ENCODE measurements at places on chromosomes 1 and 21. TPM values are rescaled to one million over a fixed set of nuclear protein-coding genes. Genes with fewer than 3 reads are reported as not detected.

GRCh38 chr1:52604063-52604770, 2.0 kb downstream of the GPX7 start:
- DNase-seq: peak; percentile 22

GRCh38 chr1:33256221-33256470, 146 bp upstream of the ZNF362 start:
- no peak for DNase-seq

GRCh38 chr21:31253684-31254083, 90.4 kb downstream of the TIAM1 start:
- DNase-seq: no peak

DNA sequence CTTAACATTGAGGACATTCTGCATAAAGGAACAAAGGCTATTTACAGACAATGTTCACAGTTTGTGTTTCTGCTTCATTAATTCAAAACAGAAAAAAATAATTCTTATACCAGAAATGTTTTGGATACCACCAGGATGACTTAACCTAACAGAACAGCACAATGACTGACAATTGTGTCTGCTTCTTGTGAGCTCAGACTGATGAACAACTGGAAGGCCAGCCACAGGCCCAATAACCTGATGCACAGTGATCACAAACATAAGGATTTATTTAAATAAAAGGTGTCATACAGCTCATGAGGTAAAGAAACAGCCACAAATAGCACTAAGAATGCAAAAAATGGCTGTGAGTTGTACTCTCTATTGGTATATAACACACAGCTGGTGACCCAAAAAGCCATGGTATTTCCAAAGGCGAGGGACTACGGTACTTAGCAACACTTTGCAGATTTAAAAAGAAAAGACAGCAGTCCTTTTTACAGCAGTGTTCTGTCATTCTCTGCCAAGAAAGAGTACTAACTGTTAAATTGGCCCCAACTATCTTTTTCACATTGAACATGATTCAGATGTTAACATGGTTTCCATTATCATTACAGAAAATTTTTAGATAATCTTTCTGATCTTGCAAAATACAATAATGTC, 32.1 kb upstream of the DDAH1 start:
- DNase-seq: no peak

- DNase-seq: no peak
These were observed 1455.6 kb downstream of the BRINP3 start for GRCh38 chr1:189022015-189022414.

- DNase-seq: no peak
These were observed 23.5 kb downstream of the GPR157 start for GRCh38 chr1:9105336-9105867.

DNA sequence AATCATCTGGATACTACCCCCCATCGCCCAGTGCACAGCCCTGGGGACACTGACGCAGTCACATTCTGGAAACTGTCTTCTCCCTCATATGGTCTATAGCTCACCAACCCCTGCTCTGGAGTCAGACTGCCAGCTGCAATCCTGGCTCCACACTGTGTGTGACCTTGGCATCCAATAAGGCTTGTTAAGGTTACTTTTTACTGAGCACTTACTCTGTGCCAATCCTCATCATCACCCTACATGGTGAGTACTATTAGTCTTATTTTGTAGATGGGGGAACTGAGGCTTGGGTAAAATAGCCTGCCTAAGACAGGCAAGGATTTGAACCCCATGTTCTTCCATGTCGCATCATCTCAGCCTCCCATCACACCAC, 34.9 kb downstream of the AHDC1 start:
- no peak for DNase-seq

Gene FCRL5
- not detected for total RNA-seq

GRCh38 chr1:69737527-69738185, 169.9 kb downstream of the LRRC7 start:
- DNase-seq: peak; percentile 20

GRCh38 chr1:27821761-27822315, 8.7 kb upstream of the PPP1R8 start:
- DNase-seq: no peak

GRCh38 chr1:205491794-205492193, 12.7 kb upstream of the CDK18 start:
- DNase-seq: no peak

DNA sequence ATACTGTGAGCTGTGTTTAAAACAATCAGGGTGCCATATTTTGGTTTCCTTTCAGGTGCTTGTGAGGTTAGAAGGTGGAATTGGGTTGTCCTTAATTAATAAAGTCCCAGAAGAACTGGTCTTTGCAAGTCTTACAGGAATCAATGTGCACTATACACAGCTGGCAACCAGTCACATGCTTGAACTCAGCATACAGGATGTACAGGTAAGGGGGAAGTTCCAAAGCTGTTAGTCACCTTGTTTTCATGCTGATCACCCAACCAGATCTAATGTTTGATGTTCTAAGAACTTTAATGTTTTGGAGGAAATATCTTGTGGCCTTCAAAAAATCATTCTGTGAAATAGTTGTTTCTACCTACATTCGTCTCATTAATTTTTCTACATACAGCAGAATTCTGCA, 156.3 kb downstream of the VPS13D start:
- DNase-seq: no peak

Gene ISG20L2
- 59.8 TPM for total RNA-seq

- peak; percentile 63 for DNase-seq
These were observed at the start of gene PLEKHA6 for GRCh38 chr1:204359474-204360255. Gene PLEKHA6 (minus strand): TSS chr1:204359929. CDS start chr1:204273727, 86,202 bp downstream.

- DNase-seq: no peak
These were observed 29.6 kb downstream of the ZNF691 start for GRCh38 chr1:42876009-42876408.

DNA sequence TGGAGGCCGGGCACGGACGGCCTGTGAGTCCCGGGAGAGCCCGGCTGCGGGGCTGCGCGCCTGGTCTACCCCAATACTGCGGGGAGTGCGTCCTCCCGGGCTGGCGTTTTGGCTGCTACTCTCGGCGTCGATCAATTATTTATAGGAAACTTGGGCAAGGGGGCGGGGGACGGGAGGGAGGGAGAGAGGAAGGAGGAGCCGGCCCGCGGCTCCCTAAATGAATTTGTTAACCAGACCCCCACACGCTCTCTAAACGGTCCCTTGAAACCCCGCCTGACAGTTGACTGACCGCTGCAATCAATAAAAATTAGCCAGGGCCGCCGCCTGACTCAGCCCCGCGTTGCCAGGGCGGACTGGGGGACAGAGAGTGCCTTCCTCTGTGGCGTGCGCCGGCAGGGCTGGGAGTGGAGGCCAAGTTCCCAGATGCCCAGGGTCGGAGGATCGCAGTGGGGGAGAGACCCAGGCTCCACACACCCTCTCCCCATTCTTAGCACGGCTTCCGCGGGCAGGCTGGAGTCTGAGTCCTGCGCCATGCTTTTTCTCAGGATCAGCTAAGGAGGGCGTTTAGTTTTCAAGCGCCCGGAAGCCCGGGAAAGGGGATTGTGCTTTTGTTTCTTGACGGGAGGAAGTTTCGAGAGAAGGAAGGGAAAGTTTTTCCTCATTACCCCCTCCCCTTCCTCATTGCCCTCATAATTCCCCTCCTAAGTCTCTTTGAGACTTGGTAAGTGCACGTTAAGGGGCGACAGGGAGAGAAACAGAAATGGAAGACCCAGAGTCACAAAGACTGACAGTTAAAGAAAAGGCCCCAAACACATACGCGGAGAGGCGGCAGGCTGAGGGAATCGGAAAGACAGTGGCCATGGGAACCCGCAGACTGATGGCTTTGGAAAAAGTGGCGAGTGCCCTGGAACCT, 6.2 kb downstream of the PAX7 start:
- DNase-seq: peak; percentile 76

DNA sequence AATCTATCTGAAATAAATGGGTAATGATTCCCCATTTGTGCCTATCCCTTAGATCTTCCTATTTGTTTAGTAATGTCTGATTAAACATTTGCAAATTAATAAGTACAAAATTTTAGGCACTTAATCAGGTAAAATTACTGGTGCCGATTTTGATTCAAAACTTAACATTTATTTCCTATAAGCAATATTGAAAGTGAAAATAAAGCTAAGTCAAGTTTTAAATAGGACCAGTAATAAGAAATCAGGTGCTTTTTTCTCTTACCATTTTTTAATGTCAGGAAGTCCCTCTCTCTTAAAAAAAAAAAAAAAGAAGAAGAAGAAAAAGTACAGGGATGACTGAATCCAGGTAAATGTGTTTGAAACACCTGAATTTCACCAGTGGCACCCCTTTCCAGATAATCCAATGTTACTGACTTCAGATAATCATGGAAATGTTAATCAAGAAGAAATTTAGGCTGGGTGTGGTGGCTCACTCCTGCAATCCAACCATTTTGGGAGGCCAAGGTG, 836 bp upstream of the GBP4 start:
- DNase-seq: no peak

DNA sequence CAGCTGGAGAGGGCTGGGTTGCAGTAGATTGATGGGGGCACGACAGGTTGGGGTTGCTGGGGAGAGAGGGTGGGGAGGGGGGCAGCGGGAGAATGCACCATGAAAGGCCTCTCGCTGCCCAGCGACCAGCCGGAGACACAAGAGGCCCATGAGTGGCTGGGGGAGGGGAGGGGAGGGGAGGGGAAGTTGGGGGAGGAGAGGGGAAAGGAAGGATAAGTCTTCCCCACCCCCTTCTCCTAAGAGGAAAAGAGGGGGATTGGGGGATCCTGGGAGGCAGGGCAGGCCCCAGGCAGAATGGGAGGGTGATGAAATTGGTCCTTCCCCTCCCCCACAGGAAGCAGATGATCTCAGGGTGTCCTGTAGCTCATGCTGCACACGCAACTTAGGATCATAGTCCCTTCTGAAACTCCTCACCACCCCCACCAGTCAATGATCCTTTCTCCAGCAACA, 45.7 kb downstream of the PAX7 start:
- no peak for DNase-seq

Gene PGLYRP4
- not detected for total RNA-seq

Gene CCDC27
- total RNA-seq: not detected

Gene IL24
- total RNA-seq: 0.11 TPM

Gene KCND3
- total RNA-seq: not detected

DNA sequence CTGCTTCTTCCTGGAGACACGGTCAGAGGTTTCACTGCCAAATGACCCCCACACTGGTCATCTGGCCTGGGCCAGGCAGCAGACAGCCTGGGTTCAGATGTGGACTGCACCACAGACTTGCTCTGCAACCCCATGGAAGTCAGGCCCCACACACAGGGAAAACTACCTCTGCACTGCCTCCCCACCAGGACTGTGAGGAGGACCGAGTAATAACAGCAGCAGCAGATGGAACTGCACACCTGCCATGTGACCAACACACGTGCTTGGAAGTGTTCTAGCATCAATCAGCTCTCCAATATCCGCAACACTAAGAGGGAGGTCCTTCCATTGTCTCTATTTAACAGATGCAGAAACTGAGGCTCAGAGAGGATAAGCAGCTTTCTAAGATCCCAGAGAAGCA, 51.4 kb downstream of the SLC9A1 start:
- DNase-seq: no peak

GRCh38 chr1:11559591-11559970, 80.6 kb downstream of the DISP3 start:
- no peak for DNase-seq

Gene CCDC17
- total RNA-seq: 1.1 TPM

Measured in Daoy (cell line).